ENCODE measurements at places on chromosomes 3 and 15. TPM values are rescaled to one million over a fixed set of nuclear protein-coding genes. Genes with fewer than 3 reads are reported as not detected.

MYRIP gene
- total RNA-seq = 1.0 TPM

DNA sequence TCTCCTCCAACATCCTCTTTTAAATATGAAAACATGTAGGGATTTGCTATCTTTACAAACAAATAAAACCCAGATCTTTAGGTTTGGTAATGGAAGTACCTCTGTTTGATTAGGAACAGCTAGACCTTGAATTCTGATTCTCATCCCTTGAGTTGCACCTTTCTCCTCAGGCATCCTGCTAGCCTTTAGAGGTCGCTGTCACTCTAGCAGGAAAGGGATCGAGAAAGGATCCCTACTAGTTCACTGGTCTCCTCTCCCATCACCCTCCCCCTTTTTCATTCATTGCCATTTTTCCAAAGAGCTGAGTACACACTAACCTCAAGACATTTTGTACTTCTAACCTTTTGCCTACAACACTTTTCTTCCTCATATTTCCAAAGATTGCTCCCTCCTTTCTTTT lies 569.8 kb downstream of the RBMS3 start:
- DNase-seq = no peak

DNA sequence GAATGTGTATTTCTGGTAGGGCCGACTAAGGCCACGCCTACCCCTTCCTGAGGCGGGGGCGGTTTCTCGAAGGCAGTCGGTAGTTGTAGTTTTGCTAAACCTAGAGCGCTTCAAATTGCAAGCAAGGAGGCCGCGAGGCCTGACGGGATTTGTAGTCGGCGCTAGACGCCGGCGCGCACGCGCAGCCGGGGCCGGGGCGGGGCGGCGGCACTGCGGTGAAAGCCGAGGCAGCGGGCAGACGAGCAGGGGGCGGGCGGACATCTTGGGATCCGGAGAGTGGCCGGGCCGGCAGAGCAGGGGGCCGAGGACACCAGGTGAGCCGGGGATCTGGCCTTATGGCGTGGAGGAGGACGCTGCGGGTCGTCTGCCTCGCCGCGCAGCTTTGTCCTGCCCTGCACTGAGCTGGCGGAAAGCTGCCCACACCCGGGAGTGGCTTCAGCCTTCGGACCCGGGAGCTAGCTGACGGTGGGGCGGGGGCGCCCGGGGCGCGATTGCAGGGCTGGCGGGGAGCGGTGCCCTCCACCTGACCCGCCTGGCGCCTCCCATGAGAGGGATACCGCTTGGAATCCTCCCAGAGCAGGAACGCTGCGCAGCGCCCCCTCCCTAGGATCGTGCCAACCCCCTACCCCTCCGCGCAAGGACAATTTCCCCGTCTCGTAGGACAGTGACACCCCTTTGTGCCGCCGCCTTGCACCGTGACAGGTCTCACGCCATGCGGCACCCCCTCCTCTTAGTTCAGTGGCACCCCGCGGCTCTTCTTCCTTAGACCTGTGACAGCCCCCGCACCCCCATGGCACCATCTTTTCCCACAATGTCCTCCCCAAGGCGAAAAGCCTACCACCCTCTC lies at the start of gene AP2M1:
AP2M1 (plus strand) TSS at position 210 of the 847 bp plus-strand sequence. CDS start 2,139 bp downstream, outside the sequence.
- DNase-seq = peak; percentile 91

- no peak for DNase-seq
Measured at GRCh38 chr3:170323331-170323730, 34.2 kb upstream of the SKIL start.

DNA sequence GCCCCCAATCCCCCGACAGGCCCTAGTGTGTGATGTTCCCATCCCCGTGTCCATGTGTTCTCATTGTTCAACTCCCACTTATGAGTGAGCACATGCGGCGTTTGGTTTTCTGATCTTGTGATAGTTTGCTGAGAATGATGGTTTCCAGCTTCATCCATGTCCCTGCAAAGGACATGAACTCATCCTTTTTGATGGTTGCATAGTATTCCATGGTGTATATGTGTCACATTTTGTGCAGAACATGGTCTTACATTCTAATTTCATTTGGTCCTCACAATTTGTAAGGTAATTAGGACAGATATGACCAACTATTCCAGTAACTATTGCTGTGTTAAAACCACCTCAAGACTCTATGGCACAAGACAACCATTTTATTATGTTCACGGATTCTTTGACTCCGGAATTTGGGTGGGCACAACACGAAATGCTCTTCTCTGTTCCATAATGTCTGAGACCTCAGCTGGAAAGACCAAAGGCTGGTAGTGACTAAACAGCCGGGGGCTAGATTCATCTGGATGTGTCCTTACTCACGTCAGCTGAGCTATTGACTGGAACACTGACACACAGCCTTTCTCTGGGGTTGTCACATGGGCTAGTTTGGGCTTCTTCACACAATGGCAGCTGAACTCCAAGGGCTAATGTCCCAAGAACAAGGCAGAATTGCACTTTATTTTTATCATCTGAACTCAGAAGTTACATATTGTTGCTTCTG lies 13.6 kb upstream of the GLCE start:
- no peak for DNase-seq

GRCh38 chr15:77786181-77786890 lies 153.6 kb upstream of the LINGO1 start:
- no peak for DNase-seq
